ENCODE measurements at places on chromosomes 3 and 15. TPM values are rescaled to one million over a fixed set of nuclear protein-coding genes. Genes with fewer than 3 reads are reported as not detected.

Gene SAXO2
- total RNA-seq, result 19.6 TPM

Gene SERPINI2
- not detected for total RNA-seq

GRCh38 chr15:75666823-75667501 lies 19.2 kb downstream of the SNX33 start:
- no peak for DNase-seq

DNA sequence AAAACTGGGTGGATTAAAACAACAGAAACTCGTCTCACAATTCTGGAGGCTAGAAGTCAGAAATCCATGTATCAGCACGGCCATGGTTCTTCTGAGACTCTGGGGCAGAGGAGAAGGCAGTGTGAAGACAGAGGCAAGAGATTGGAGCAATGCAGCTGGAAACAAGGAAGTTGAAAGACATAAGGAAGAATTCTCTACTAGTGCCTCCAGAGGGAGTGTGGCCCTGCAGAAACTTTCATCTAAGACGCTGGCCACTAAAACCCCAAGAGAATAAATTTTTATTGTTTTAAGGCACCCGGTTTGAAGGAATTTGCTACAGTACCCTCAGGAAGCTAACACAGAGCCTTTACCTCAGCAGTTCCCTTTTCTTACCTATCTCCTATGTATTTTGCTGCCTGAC lies 1012.2 kb upstream of the CADM2 start:
- no peak for DNase-seq

DNA sequence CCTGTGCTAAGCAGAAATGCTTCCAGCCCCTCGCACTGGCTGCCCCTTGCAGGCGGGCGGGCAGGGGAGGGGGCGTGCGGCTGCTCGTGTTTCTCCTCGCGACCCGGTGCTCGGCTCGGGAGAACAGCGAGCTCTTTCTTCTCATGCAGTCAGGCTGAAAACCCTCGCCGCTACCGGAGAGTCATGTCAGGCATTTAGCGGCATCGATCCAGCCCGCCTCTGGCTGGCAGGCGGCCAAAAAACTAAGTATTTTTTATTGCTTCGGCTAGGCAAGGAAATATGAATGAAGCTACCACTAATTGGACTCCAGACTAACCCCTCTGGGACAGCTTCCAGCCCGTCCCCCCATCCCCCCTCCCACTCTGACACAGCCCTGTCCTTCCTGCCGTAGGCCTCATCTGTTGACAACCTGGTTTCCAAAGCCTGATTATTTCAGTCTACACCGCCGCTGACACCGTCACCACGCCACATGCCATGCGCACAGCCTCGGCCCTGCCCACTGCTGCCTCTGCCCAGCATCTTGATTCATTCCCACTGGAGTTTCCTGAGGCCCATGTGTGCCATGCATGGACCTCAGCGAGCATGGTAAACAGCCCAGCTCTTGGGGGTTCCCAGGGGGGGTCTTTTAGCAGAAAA lies 35.3 kb downstream of the TLE3 start:
- DNase-seq, result no peak

DNA sequence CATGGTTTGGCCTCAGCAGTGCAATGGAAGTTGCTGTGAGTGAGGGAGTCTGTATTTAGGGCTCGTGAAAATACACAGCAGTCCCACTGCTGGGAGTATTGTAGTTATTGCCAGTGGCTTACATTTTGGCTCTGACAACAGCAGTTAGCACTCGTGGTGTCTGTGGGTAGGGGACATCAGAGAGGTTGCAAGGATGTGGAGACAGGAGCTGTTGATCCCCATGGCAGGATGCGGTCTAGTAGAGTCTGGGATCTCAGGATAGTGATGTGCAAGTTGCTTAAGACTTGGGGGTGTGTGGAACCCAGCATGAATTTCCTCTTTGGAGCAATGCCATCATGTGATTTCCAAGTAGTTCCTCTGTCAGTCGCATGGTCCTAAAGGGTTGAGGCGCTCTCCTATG lies 59.9 kb downstream of the GALK2 start:
- no peak for DNase-seq
